Immature natural killer cell (primary cell): ENCODE measurements at places on chromosomes 2 and 18.

- H3K27ac ChIP-seq = no peak overlapping the region
- no peaks in the 10 kb centered on the region for H3K4me1 ChIP-seq
- DNase-seq = no peak
- H3K4me3 ChIP-seq = no peak overlapping the region
- H3K36me3 ChIP-seq = peaks cover 11% of the 10 kb centered on the region
- H3K27me3 ChIP-seq = no peaks in the 10 kb centered on the region
Measured at GRCh38 chr2:96800061-96801004, 15.7 kb upstream of the CNNM3 start.

DNA sequence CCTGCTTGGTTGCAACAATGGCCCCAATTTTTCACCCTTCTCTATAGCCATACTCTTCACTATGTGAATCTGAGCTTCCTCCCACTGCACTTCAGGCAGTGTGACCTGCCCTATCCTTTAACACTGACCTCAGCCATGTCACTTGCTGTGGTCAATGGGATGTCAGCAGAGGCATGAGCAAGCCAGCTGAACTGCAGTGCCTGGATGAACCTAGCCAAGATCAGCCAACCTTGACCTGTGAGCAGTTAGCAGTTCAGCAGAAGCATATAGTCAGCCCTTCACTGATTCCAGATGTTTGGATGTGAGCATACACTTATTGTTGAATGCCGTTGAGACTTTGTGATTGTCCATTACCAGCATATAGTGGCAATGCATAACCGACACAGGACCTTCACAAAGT lies 63.4 kb upstream of the BOD1L2 start:
- H3K4me1 ChIP-seq = peaks cover 26% of the 10 kb centered on the region
- no peaks in the 10 kb centered on the region for H3K36me3 ChIP-seq
- H3K27ac ChIP-seq = no peak overlapping the region
- no peak overlapping the region for H3K4me3 ChIP-seq
- H3K27me3 ChIP-seq = peaks cover 1% of the 10 kb centered on the region
- no peak for DNase-seq

GRCh38 chr2:120267348-120267747 lies 14.7 kb downstream of the RALB start:
- H3K27me3 ChIP-seq = no peaks in the 10 kb centered on the region
- no peak overlapping the region for H3K4me3 ChIP-seq
- H3K27ac ChIP-seq = no peak overlapping the region

- no peak for DNase-seq
- H3K27me3 ChIP-seq = peaks cover 13% of the 10 kb centered on the region
- H3K4me3 ChIP-seq = no peak overlapping the region
- H3K27ac ChIP-seq = peak overlapping the region; percentile 97
- peaks cover 16% of the 10 kb centered on the region for H3K4me1 ChIP-seq
Measured at GRCh38 chr18:21109936-21110712, 1.5 kb downstream of the ROCK1 start.

DNA sequence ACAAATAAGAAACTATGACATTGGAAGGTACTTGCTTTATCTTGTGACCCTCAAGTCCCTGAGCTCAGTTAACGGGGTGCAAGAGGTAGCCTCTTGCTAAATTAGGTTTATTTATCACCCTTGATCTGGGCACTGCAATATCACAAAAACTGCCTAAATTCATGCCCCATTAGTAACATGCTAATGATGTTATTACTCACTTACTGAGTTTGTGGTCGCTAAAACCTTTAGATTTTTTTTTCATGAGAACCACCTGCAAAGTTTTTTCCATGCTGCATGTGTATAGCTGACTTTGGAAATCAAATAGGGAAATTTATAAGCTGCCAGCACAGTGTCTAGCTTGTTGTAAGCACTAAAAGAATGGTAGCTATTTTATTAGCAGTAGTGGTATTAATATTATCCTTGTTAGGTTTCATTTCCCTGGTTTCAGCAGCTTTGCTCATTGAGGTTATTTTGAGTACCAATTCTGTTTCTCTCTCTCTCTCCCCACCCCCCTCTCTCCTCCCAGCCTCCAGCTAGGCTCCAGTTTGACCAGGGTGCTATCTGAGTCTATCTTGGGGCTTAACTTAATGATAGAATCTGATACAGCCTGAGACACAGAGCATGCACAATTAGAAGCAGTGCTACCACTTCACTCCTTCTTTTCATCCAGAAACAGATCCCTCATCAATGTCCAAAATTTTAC lies 88.7 kb upstream of the ATP8B1 start:
- no peak overlapping the region for H3K4me3 ChIP-seq
- no peaks in the 10 kb centered on the region for H3K4me1 ChIP-seq
- H3K27me3 ChIP-seq = peaks cover 4% of the 10 kb centered on the region

GRCh38 chr2:67669766-67670165 lies 272.6 kb downstream of the ETAA1 start:
- DNase-seq = no peak
- H3K27ac ChIP-seq = no peak overlapping the region
- no peaks in the 10 kb centered on the region for H3K27me3 ChIP-seq
- H3K36me3 ChIP-seq = no peaks in the 10 kb centered on the region
- H3K4me1 ChIP-seq = no peaks in the 10 kb centered on the region

DNA sequence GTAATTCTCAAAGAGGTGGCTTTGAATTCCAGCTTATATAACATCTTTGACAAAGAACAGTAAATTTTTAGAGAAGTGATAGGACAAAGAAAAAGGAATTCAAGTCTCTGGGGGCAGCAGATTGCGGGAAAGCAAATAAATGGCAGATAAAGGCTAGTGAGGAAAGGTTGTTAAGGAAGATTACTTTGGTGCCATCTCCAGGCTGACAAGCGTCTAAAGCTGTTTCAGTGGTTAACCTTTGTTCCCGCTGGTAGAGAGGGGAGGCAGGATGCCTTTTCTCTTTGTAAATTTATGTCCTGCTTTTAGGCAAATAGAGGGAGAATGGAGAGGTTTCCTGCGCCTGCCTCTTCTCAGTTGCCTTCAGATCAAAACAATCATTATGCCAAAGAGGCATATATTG lies 431.2 kb upstream of the CHST9 start:
- H3K27me3 ChIP-seq = no peaks in the 10 kb centered on the region
- H3K4me1 ChIP-seq = no peaks in the 10 kb centered on the region
- no peaks in the 10 kb centered on the region for H3K36me3 ChIP-seq

DNA sequence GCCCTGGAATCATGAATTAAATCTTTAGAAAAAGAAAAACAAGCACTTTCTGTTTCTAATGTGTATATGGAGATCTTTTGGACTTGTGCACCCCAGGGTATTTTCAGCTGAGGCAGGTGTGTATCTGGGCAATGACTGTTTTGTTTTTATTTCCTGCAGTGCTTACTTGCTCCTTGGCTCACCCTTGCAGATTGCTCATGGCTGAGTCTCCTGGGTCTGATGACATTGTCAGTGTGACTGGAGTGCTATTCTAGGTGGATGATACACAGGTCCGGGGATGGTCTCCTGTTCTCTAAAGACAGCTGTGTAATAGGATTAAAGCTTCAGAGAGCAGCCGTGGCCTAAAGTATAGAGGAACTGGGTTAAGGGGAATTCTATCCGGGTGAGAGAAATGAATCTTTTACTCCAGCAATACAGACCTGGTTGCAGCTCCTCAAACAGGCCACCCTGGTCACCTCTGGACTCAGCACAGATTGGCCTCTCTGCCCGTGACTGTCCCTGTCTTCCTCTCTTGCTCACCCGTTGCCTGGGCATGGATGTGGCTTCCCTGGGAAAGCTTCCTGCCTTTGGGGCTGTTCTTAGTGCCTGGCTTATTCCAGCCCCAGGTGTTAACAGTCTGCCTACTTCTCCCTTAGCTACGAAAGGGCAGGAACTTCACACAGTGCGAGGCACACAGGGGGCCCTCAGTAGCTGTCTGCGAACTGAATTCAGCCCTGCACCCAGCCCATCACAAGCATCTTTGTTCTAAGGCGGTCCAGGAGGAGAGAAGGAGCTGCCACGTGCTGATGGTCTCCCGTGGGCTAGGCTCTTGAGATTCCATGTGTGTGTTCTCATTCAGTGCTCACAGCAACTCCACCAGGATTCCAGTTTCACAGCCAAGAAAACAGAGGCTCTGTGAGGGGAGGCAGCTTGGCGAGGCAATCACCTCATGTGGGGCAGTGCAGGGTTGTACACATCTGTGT lies 84.3 kb downstream of the ACOXL start:
- H3K27me3 ChIP-seq = peaks cover 8% of the 10 kb centered on the region
- no peak for DNase-seq
- peaks cover 17% of the 10 kb centered on the region for H3K4me1 ChIP-seq
- no peak overlapping the region for H3K4me3 ChIP-seq
- no peak overlapping the region for H3K27ac ChIP-seq

DNA sequence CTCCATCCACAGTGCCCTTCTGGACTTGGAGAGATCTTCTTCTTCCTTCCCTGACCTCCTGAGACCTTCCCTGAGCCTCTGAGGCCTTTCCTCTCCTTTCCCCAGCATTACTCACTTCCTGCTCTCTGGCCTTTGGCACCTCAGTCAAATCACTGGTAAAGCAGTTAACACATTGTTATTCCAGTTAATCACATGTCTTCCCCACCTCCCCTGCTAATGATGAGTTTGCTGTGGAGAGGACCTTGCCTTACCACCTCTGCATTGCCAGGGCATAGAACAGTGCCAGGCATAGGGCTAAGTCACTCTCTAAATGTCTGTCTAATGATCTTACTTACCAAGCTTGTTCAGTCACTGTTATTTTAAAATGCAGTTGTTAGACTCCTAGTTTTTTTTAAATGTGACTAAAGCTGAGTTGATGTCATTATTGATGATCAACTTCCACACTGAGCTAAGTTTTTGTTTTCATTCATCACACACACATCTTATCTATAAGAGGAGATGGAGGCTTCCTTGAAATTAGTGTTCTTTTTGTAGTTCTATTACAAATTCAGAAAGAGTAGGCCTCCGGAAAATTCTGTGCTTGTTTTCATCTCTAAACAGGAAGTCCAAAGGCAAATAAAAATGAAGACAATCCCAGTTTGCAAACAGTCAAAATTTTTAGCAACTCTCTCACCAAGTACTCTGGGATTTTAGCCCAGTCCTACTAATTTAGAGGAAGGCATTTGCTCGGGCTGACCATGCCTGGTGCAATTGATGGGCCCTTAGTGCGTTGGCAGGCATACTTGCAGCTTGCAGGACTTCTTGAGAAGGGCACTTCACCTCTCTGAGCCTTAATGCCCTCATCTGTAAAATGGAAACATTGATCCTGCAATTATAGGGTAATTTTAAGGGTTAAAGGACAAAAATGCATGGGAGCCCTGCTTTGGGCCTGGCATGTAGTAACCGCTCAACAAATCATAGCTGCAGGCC lies 113.7 kb upstream of the SPRED2 start:
- no peaks in the 10 kb centered on the region for H3K27me3 ChIP-seq
- no peak overlapping the region for H3K4me3 ChIP-seq
- H3K27ac ChIP-seq = no peak overlapping the region
- H3K4me1 ChIP-seq = no peaks in the 10 kb centered on the region
- H3K36me3 ChIP-seq = no peaks in the 10 kb centered on the region
- DNase-seq = no peak

DNA sequence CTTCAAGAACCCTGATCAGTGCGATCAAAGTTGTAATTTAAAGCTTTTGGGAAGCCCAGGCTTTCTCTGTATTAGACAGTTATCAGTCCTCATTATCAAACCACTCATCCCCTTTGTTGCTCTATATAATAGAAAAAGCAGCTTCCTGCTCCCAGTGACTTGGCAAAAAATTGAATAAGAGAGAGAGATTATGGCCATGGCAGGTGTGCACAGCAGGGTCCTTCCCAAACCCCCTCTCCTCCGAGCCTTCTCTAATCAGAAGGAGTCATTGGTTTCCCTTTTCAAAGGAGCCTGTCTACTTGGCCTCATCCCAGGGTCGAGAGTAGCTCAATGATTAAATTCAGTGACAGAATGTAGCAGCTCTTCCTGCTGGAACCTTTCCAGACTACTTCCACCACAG lies 81.5 kb downstream of the SEMA4F start:
- H3K4me3 ChIP-seq = no peak overlapping the region
- no peaks in the 10 kb centered on the region for H3K4me1 ChIP-seq
- H3K27ac ChIP-seq = no peak overlapping the region
- H3K27me3 ChIP-seq = peaks cover 8% of the 10 kb centered on the region
- DNase-seq = no peak

DNA sequence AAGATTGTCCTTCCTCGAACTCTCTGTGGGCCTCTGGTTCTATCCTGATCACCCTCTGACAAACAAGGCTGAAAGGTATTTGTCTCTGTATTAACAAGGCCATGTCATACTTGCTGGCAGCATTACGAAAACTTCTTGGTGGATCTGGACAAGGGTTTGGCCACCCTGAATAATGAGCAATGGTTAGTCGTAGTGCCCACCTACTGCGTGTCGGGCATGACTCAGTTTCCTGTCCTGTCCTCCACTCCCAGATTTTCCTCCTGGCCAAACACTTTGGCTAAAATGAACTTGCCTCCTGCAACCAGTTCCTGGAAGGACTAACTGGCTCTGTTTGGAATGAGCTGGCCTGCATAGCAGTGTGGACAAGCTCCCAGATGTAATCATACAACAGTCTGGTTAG lies 198.5 kb upstream of the SMIM21 start:
- H3K4me3 ChIP-seq = no peak overlapping the region
- H3K27me3 ChIP-seq = peaks cover 4% of the 10 kb centered on the region
- no peak for DNase-seq
- no peak overlapping the region for H3K27ac ChIP-seq
- no peaks in the 10 kb centered on the region for H3K4me1 ChIP-seq
- no peaks in the 10 kb centered on the region for H3K36me3 ChIP-seq

DNA sequence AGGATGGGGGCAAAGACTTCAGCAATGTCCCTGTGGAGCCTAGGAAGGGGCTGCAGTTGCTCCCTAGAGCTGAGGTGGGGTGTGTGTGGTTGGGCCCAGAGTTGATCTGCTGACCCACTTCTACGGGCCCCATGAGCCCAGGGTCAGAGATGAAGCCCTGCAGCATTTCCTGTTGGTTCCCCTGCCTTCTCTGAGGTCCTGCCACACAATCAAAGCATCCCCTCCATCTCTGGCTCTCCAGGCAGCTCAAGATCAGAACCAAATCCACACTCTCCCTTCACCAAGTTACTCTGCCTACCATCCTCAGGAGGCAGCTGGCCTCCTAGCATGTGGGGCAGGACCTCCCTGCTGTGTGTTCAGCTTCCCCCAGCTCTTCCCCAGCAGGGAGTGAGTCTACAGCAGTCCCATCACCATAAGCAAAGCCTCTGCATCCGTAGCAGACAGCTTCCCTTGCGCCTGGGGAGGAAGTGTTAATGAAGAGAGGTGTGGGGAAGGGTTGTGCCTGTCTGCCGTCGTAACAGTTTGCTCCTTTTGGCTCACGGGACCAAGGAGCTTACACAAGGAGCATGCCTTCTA lies 26.9 kb downstream of the TMEM247 start:
- DNase-seq = peak; percentile 2
- no peak overlapping the region for H3K4me3 ChIP-seq
- H3K36me3 ChIP-seq = no peaks in the 10 kb centered on the region
- no peaks in the 10 kb centered on the region for H3K27me3 ChIP-seq

DNA sequence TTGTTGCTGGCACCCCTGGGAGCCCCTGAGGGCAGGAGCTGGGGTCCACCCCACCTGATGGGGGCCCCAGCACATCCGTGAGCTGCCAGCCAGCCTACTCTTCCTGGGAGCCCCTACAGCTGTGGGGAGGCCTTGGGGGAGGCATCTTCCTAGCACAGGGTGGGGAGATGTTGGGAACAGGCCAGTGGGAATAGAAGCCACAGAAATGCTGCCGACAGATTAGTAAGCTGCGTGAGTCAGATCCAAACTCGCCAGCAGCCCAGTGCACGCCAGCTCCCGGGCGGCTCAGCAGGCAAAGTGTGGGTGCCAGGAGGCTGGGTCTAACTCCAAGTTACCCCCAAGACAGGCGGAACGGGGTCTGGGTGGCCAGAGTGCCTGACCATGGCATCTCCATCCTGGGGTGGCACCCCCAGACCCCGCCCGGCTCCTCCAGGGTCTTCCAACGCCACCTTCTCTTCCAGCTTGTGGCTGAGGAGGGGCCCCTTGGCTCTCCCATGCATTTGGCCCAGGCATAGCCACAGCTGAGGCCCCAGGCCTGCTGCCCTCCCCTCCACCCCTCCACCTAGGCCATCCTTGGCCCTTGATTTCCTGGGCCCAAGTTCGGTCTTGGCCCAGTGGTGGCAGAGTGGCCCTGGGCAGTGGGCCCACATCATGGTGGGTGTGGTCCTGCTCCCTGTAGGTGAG lies 15.3 kb downstream of the CROCC2 start:
- H3K36me3 ChIP-seq = no peaks in the 10 kb centered on the region
- H3K27ac ChIP-seq = no peak overlapping the region
- H3K4me1 ChIP-seq = no peaks in the 10 kb centered on the region
